ENCODE measurements at places on chromosomes 5 and 9.

- no peak for DNase-seq
Measured at GRCh38 chr9:114674798-114675540, 7.0 kb downstream of the TEX48 start.

- no peak for DNase-seq
Measured at GRCh38 chr5:151066920-151067319, 13.9 kb downstream of the TNIP1 start.

DNA sequence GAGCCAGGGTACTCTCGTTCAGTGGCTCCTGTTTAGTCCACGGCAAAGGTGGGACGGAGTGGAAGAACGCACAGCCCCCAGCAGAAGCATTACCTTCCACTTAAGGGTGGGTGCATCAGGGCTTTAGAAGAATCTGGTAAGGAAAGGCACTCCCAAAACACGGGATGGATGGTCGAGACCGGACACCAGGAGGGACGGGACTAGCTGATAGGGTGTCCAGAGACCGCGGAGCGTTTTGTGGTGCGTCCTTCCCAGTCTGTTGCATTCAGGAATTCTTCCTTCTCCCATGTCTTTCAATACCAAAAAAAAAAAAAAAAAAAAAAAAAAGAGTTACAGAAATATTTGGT lies 545 bp upstream of the CTSV start:
- no peak for DNase-seq

DNA sequence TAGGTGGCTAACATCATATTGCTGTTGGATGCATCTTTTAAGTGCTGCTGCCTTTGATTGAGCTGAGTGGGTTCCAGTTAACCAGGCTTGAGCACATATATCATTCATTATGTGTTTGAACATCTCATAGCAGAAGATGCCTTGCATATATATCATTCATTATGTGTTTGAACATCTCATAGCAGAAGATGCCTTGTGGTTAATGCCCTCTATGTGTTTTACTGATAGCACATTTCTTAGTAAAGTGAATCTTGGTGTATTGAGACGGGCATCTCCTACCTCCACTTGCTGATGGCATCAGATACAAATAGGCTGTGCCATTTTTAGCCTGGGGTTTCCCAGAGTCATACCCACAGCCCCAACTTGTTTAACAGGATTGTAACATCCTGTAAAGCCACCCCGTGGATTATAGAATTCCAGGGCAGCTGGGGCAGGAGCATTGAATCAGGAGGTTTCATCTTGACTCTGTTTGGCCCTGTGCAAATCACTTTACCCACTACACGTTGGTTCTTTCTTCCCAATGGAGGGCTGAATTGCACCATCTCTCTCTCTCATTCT lies 26.5 kb downstream of the MTAP start:
- DNase-seq: no peak

DNA sequence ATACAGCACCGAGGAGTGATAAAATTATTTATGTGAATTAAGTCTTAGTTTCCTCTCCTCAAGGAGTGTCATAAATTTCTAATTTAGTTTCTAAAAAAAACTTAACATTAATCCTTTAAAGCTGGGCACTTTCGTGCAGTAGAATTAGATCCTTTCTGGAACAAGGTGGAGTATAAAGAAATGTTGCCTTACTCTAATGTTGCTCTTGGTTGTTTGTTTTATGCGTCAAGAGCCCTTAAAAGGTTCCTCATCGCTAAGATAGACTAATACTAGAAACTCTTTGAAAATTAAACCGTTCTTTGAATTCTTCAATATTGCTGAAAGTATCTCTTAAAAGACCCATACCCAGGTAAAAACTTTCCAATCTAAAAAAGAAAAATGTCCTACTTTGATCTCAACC lies 83.6 kb upstream of the PLPP1 start:
- DNase-seq: no peak

Data from sigmoid colon (tissue), 7 donors.